T-helper 17 cell (primary cell): ENCODE measurements at places on chromosomes 6 and 20.

DNA sequence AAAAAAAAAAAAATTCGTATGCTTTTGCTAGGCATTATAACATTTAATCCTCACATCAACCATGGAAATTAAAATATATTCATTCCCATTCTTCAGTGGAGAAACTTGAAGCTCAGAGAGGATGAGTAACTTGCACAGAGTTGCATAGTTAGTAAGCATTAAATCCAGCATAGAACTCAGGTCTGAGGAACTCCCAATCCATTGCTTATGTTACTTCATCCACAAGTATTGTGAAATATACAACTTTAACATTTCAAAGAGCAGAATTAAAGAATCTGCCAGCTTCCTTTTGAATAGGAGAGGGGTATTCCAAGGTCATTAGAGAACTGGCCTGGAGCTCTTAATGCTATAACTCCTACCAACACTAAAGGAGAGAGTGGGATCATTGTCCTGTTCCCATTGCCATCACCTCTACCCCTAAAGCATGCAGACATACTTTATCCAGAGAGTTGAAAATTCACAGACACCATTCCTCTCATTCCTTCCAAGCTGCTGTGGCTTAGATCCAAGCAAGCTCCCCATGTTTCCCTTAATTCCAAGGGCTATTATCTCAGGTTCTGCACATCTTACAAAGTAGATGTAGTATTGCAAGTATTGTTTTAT, 91.9 kb downstream of the FLRT3 start:
- no peak for DNase-seq

DNA sequence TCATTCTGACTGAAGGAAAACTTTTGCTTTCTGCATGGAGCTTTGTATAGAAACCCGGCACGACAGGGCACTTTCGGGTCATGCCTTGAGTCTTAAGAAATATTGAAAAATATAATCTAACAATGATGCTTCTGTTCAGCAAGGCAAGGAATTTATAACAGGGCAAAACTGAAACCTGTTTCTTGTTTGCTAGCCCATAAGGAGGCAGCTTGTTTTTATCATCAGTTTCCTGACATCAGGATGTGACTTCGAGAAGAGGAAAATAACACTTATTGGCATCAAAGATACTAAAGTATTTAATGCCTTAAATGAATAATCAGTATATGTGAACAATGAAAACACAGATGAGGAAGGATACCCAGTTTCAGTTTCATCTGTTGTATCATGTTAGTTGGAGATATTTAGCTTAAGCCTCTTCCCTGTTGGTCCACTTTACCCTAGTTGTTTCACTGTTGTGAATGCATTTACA, 146.5 kb downstream of the CDKAL1 start:
- no peak for DNase-seq

- DNase-seq = no peak
These were observed 4.3 kb downstream of the EYA4 start for GRCh38 chr6:133245422-133245903.

GRCh38 chr20:38246357-38247165, 14.0 kb downstream of the KIAA1755 start:
- DNase-seq = no peak

DNA sequence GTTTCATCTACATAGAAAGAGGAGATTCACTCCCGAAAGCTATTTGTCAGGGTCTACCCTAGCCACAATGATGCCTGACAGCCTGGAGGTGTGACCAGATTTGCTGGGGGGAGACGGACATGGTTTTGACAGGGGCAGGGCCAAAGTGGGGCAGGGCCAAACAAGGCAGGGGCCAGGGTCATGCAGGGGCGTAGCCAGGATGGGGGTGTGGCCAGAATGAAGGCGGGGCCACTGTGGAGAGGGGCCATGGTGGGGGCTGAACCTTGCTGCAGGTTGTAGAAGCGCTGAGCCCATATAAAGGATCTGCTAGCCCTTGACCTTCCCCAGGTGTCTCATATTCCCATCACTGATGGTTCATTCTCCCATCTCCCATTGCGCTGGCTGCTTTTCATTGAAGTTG, 184.1 kb upstream of the SULF2 start:
- no peak for DNase-seq

DNA sequence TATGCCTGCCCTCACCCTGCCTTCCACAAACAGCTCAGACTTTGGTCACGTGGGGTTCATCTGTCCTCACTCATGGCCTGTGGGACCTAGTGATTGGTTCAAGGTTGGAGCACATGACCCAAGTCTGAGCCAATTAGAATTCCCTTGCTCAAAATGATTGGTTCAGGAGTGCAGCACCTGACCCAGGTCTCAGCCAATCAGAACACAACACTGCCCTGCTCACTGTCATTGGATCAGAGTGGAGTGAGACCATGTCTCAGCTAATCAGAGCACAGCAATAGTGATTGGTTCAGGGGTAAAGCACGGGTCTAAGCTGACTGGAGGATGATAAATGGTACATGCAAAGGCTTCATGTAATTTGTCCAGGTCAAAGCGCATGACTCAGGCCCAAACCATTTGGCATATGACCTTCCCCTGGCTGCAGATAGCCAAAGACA, 102.2 kb downstream of the PREX1 start:
- no peak for DNase-seq

DNA sequence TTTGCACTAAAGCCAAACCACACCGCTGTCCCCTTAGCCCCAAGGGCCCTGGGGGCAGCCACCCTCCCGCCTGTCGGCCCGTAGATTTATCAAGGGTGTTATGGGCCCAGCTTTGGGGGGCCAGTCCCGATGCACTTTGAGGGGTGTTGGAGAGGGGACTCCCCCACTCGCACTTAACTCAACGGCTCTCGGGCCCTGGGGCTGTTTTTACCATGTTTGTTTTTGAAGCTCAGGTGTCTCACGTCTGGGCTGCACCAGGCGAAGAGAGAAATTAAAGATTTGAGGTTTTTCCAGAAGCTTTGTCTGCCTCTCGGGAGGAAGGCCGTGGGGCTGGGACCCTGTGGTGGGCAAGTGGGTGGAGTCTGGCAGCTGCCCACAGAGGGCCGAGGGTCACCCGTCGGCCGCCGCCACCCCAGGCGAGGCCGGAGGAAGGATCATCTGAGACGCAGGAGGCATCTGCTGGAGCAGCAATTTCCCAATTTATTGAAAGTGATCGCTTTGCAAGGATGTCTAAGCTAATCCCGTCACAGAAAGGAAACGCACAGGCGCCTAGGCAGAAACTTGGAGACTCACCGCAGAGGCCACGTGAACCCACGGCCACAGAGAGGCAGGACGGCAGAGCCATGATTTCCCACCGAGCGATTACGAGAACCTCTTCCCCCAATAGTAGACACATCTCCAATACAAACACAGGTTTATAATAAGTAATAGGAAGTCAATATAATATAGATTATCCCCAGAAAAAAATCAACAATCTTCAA, 3.8 kb downstream of the SLC2A4RG start:
- DNase-seq = no peak

- DNase-seq = no peak
These were observed 37.8 kb downstream of the ZC2HC1B start for GRCh38 chr6:143901885-143902750.

DNA sequence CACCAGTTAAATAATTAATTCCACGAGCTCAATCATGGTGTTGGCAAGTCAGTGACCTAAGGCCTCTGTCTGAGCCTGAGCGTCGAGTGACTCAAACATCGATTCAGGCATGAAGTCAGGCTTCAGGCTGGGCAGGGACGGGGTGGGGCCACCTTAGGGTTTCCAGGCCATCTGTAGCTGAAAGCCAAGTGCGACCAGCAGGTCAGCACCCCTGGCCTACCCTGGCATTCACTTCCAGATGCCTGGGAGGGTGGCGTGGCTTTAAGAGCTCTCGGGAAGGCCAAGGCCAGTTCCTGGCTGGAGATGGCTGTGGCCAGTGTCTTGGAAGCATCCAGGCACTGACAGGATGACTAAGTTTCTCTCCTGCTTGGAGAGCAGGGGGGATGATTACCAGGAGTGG, 113.4 kb downstream of the DACT2 start:
- DNase-seq = no peak

GRCh38 chr20:38355161-38356012, 9.1 kb downstream of the LBP start:
- no peak for DNase-seq

DNA sequence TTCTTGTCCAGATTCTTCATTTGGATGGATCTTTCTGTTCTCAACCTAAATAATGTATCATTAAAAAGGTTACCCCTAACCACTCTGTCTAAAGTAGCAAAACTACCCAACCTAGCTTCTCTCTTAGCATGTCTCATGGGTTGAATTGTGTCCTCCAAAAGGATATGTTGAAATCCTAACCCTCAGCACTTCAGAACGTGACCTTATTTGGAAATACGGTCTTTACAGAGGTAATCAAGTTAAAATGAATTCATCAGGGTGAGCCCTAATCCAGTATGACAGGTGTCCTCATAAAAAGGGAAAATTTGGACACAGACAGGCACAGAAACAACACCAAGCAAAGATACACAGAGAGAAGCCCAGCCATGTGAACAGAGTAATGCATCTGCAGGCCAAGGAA, 6.1 kb upstream of the FRK start:
- DNase-seq = no peak

GRCh38 chr6:41637194-41638001, 870 bp upstream of the MDFI start:
- no peak for DNase-seq

GRCh38 chr6:104537180-104537579, 322.5 kb downstream of the HACE1 start:
- DNase-seq = no peak

DNA sequence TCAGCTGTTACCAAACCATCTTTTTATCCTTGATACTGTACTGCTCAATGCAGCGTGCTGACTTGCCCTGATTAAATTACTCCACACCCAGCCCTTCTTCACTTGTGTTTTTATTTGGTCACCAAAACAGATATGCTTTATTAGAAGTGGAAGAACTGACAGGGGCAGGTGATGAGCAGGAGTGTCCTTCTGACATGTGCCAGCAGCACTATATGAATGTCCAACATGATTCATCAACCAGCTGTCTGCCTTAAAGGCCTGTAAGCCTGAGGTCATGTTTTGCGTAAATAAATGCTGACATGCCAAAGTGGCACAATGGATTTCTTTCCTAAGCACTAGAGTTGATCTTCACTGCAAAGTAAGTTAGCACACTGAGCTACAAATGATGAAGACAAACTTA, 15.4 kb downstream of the POPDC3 start:
- no peak for DNase-seq

- DNase-seq = no peak
These were observed 244.3 kb downstream of the TTLL2 start for GRCh38 chr6:167569041-167569805.

- DNase-seq = no peak
These were observed 217.6 kb upstream of the HDDC2 start for GRCh38 chr6:125519367-125519766.

DNA sequence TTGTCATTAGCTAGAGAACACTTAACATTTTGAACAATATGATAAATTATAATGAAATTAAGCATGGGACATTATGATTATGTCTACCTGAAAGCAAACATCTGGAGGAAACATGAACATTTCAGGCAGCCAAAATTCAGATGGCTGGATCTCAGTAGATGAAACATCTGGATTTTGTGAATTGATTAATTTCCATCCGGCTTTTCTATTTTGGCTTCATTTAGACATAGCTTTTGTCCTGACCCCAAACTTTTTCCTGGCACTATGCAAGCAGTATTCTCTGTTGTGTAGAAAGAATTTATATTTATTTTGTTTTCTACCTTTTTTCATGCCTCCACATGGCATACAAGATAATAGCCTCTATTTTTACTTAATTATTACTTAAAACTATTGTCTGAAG, 186.3 kb downstream of the OGFRL1 start:
- no peak for DNase-seq

- DNase-seq = no peak
These were observed 237.6 kb downstream of the MMUT start for GRCh38 chr6:49225471-49225870.

GRCh38 chr6:46510651-46511050, 19.4 kb upstream of the RCAN2 start:
- DNase-seq = no peak

DNA sequence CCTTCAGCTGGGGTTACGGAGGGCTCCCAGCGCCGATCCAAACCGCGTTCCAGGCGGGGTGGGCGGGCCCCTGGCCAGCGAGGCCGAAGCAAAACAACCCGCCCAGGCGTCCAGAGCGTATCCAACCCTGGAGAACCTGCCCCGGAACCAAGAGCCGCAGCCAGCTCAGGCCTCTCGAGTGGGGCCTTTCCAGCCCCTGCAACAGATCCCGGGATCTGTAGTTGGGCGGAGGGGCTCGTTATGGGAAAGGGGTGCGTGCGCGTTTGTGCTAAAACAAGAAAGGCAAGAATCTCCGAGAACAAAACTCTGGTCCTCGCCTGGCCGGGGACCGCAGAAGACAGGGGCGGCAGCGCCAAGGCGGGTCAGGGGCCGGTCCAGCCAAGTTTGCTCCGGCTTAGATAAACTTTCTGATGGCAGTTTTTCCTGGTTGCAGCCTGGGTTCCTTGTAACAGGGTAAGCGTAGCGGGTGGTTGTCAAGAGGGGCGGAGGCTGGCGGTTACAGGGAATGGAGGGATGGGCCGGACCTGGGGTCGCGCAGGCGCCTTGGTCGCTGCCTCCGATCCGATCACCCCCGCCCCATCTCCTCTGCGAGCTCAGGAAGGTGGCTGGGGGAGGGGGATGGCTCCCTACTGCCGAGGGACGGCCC, 448 bp upstream of the RIN2 start:
- DNase-seq = no peak

GRCh38 chr6:123901436-123901835, 97.8 kb downstream of the NKAIN2 start:
- no peak for DNase-seq

DNA sequence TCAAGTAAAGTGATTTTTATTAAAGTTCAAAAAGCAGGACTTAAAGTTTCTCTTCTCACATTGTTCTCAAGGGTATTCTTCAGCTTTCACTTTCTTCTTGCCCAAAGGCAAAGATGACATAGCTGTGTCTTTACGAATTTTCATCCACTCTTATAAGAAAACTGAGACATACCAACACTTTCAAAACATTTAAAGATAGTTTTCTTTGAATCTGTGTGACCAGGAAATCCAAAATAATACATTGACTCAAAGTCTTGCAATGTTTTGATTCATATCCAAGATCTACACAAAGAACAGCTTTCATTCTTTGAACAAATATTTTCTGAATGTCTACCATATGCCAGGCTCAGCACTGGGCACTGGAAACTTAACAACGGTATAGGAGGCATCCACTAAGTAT, 117.9 kb downstream of the SIM1 start:
- DNase-seq = no peak

- DNase-seq = no peak
These were observed 528 bp downstream of the NUDT3 start for GRCh38 chr6:34391786-34392496.

- no peak for DNase-seq
These were observed 341.8 kb downstream of the SYNE1 start for GRCh38 chr6:152295346-152295745.

GRCh38 chr6:14946753-14947152, 299.1 kb upstream of the JARID2 start:
- DNase-seq = no peak
